T-helper 2 cell (primary cell): ENCODE measurements at places on chromosomes 11 and 22.
A peak's percentile ranks its signal among the peaks of the same experiment; 100 is the strongest.

- DNase-seq, result no peak
Measured at GRCh38 chr11:30697032-30697431, 110.9 kb upstream of the MPPED2 start.

GRCh38 chr11:104967534-104968354 lies 630 bp downstream of the CASP4 start:
- peak; percentile 59 for DNase-seq

DNA sequence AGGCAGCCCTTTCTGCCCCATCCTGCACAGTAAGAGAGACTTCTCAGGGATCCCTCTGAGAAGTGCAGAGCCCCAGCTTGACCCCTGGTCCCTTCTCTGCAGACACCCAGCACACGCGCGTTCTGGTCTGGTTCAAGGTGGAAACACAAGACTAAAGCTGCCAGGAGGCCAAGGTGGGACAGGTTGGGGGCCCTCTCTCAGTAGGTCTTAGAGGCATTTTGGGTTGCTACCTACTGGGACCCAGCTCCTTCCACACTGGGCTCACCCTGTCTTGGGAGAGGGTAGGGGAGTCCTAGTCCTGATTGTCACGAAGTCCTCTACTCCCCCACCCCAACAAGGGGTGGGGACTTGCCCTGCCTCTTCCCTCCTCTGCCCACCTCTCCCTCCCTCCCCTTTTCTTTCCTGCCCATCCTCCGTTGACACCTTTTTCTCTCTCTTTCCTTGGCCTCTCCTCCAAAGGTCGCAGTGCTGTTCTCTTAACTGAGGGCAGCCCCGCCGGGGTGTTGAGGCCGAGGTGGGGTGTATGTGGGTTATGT lies 763 bp upstream of the SOX10 start:
- no peak for DNase-seq

DNA sequence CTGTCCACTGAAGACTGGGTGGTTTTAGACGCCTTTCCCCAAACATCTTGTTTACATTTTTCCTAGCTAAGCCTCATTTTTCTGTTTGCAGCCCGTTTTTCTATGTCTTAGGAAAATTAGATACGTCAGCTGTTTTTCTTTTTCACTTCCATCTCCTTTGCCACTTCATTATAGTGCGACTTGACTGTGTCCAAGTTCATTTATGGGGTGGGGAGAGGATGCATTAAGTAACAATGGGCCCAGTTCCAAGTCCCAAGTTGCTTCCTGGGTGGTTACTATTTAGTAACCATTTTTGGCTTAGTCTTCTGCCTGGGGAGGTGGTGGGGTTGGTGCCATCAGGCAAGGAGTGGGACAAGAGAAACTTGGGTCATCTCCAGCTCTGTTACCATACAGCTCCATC lies 83.0 kb downstream of the TRAF6 start:
- no peak for DNase-seq

GRCh38 chr11:115712296-115712695 lies 208.1 kb upstream of the CADM1 start:
- no peak for DNase-seq

GRCh38 chr22:26536056-26536761 lies 23.9 kb upstream of the TFIP11 start:
- no peak for DNase-seq

GRCh38 chr11:69097263-69097662 lies 48.5 kb downstream of the TPCN2 start:
- no peak for DNase-seq

DNA sequence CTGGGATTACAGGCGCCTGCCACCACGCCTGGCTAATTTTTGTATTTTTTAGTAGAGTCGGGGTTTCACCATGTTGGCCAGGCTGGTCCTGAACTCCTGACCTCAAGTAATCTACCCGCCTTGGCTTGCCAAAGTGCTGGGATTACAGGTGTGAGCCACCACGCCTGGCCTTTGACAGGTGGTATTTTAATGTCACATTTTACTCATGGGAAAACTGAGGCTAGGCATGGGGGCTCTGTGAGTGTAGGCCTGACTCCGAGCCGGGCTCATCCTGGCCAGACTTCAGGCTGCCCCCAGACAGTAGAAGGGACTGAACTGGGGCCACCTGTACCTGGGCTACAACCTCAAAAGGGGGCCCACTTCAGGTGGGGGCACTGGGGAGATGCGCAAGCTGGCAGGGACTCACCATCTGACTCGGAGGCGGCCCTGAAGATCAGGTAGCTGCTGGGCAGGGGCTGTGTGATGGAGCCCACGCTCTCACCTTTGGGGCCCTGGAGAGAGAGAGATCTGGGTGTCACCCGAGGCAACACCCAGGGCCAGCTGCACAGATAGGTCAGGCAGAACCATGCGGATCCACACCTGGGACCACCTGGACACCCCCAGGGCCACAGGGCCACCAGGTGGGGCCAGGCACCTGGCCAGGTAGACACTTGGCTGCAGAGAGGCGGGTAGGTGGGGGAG lies 45.8 kb downstream of the OSBPL5 start:
- DNase-seq, result peak; percentile 5

- DNase-seq, result no peak
Measured at GRCh38 chr11:61626580-61627380, 45.9 kb upstream of the SYT7 start.

GRCh38 chr22:49712195-49712791 lies 115.4 kb downstream of the BRD1 start:
- DNase-seq, result no peak

- peak; percentile 98 for DNase-seq
Measured at GRCh38 chr11:35082321-35083180, 56.4 kb upstream of the CD44 start.

DNA sequence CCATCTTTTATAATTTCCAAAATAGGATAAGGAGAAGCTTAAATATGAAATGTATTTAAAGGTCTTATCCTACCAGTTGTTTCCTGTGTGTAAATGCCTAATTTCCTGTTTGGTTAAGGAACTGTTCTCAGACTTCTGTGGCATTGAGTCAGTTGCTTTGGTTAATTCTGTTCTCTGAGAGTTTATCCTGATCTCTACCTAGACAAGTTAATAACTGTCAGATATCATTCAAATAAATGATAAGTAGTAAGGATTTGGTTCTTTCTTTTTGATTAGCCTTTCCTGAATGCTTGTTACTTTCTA lies 39.5 kb downstream of the CTNND1 start:
- no peak for DNase-seq

GRCh38 chr11:19615341-19616183 lies 97.1 kb upstream of the NAV2 start:
- no peak for DNase-seq

DNA sequence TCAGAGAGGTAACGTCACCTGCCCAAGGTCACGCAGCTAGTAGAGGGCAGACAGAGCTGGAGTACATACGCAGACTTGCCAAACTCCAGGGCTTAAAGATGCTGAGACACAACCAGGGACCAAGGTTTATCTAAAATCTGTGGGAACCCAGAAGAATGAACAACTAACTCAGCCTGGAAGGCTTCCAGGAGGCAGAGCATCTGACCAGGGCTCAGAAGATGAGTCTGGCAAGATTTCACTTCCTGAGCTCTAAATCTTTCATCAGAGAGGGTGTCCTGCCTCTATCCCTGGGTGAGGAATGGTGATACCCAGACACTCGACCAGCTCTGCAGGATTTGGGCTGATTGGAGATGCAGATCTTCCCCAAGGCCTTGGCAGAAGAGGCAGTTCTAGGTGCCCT lies 9.1 kb downstream of the GAL3ST1 start:
- DNase-seq, result no peak

DNA sequence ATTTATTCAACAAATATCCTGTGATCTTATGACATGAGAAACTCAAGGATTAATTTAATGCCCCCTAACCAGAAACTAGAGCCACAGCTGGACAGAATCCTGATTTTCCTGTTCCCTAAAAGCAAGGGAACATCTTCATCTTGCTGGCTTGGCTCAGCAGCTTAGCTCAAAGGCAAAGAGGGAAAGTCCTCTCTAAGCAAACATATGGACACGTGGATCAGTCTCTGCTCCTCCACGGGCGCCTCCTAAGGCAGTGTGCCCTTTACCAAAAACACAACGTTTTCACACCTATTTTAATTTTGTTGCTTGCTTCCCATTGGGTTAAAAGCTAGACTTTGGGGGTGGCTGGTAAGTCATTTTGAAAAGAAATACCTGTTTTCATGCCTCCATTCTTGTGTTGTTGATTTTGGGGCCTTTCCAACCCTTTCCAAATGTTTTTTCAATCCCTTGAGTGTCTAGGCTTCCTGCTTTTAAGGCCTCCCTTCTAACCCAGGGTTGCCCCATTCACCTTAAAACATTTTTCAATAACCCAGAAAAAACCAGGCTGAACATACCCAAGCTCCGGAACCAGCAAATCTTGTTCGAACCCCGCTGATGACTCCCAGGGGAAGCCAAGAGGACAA lies 15.5 kb downstream of the SLC1A2 start:
- DNase-seq, result no peak

- DNase-seq, result no peak
Measured at GRCh38 chr11:94725097-94725496, 43.1 kb upstream of the AMOTL1 start.

GRCh38 chr11:132840191-132840590 lies 692.1 kb downstream of the OPCML start:
- DNase-seq, result no peak
